CD4-positive, alpha-beta memory T cell (primary cell): ENCODE measurements at places on chromosomes 2 and 18. TPM values are rescaled to one million over a fixed set of nuclear protein-coding genes. Genes with fewer than 3 reads are reported as not detected.

The CNGA3 gene
- total RNA-seq = not detected

DNA sequence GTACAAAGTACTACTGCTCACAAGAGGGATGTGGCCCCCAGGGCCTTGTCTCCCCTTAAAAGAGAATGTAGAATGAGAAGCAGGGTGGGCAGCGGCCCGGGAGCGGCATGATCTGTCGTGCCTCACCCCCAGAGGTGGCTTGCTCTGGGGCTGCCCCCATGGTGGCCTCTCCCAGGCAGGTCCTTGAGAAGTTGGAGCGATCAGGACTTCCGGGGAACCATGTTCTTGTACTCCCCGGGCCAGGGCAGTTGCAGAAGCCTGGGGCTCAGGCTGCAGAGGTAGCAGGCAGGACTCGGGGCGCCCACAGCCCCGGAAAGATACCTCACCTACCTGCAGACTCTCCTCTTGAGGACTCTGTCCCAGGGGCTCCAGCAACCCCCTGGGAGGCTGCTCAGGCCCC is 62.6 kb downstream of the CYP26B1 start:
- no peak for DNase-seq

The FMNL2 gene
- total RNA-seq = 1.6 TPM

The TEKT4 gene
- not detected for total RNA-seq

DNA sequence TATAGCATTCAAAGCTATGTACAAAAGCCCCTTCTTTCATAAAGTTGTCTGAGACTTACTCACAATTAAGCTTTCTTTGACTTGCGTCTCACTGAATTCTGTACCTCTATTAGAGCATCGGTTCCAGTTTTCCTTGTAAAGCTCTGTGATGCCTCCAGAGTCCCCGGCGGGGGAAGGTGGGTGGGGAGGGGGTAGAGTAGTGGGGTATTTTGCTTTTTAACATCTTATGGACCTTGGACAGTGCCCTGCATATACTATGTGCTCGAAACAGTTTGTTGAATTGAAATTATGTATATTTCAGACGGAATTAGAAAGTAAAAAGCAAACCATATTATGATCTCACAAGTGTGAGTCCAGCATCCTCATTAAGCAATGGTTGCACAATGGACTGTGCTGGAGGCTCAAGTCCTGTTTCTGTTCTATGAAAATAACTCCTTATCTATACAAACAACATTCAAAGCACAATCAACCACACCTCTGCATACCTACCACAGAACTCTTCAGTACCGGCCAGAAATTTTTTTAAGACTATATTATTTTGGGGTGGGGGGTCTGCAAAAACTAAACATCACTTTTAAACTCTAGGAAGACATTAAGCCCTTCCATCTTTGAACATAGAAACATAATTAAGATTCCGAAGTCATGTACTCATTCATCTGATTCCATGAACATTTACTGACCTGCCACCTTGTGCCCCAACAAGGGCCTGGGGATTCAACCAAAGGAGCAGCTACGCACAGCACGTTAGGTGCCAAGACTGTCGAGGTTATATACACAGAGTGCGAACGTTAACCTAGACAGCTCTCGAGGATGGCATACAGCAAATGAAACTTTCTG is 908 bp downstream of the STAT1 start:
- no peak for DNase-seq

- no peak for DNase-seq
These were observed 81.9 kb downstream of the SLC66A3 start for GRCh38 chr2:11237122-11237521.

The RNF152 gene
- total RNA-seq = 0.20 TPM

DNA sequence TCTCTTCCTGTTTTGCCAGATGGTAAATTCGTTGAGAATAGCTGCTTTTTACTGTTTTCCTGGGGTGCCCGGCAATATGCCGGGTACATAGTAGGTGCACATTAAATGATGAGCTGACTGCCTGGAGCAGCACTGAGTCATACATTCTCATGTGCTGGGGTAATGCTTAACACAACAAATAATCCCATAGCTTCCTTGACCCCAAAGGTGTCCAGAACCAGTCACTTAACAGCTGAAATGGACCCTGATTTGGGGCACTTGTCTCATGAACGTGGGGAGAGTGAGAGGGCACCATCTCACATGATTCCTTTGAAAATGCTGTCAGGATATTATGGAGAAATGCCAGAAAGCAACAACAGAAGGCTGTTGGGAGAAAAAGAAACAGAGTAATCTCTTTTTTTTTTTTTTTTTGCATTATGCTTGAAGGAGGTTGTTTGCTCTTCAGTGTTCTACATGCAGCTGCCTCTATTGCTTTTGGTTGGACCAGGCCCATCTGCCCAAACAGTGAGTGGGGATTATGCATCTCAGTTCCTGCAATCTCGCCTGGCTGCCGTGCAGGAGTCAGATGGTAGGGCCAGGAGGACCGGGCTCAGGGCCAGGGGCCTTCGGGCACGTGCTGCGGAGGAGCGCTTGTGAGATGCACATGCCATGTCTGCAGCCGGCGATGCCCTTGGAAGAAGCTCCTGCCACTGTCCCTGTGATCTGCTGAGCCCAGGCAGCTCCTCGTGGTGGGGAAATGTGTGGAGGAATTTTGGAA is 162.1 kb downstream of the SH3RF3 start:
- no peak for DNase-seq

- no peak for DNase-seq
These were observed 142.4 kb upstream of the ALPP start for GRCh38 chr2:232236200-232236599.

The TTR gene
- not detected for total RNA-seq

DNA sequence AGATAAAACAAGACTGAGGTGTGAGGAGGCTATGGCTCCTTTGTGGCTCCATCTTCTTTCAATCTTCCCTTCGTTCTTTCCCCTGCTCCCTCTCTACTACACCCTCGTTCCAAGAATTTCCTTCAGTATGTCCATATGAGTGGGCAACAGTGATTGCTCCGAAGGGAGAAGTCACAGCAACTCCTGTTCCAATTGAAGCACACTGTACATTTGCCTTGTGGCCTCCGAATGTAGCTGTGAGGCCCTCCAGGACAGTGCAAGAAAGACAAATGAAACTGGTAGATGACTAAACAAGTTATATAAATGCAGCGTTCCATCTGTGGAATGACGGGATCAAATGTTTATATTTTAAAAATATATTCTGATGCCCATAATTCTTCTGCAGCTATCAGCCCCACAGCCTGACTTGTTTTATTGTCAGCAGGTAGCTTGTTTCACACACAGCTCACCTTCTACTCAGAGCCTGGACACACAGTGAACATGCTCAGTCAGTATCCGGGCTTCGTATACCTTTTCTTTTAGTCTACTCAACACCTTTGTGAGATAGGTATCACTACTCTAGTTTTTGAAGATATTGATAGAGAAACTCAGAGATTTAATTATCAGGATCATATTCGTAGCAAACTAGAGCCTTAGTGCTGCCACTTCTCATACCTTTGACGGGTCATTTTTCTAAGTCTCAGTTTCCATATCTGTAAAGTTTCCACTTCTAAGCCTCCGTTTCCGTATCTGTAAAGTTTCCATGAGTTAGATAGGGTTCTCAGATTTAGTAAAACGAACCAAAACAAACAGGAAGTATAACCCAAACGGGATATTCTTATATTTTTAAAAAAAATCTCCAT is 216.7 kb upstream of the STON1 start:
- peak; percentile 43 for DNase-seq

- no peak for DNase-seq
These were observed 181.0 kb downstream of the TFCP2L1 start for GRCh38 chr2:121103960-121104359.

DNA sequence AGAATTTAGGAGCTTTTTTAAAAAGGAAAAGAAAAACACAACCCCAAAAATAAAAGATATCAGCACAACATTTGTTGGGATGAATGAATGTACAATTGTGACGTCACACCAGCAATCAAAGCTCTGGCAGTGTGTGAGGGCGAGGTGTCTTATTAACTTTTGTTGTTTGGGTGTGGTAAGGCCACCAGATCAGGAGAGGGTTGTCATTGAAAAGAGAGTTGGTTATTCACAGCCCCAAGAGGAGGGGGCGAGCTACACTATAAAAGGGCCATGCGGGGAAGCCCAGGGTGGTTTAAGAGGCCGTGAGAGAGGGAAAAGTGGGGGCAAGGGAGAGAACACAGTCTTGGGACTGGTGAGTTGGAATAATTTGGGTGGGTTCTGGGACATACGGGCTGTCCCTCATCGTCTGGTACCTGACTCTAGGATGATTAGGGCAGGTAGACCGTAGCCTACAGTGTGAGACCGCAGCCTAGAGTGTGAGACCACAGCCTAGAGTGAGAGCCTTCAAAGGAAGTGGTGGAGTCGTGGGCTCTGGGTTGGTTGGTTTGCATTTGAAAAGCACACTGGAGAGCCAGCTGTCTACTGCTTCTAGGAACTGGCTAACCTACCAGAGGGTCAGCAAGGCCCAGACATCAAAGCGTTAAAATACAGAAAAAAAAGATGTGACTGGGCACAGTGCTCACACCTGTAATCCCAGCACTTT is 128.4 kb downstream of the INO80D start:
- no peak for DNase-seq

The SP9 gene
- total RNA-seq = not detected

DNA sequence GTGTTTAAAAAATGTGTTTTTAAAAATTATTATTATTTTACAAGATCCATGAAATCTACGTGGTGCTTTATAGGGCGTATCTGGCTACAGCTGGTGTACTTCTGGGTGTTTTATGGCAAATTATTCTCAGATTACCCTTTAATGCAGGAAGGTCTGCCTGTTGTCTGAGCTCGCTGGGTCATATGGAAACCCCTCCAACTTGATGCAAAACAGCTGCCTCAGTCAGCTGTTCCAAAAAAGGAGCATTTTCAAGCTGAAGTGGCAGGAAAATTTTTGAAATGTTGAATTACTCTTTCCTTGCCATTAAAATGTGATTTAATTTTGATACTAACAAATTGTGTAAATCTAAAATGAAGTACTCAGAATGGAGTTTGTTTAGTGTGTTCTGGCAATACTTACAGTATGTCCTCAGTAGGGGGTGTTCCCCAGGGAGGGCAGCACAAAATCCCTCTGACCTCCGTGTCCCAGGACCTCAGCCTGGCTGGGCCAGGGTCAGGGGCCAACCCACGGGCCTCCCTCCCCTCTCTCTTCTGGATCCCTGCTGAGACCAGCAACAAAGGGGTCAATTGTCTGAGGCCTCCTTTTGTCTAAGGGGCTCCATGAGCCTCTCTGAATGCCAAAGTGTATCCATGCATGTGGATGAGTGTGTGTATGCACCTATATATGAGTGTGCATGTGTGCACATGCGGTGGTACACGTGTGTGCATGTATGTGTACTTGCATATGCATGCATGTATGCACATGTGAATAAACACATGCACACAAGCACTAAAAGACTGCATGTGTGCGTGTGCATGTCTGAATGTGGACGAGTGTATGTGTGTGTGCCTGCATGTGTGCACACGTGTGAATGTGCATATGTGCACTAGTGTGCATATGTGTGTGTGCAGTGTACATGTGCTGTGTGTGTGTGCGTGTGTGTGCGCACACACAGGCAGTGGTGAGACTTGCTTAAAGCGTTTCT is 105.4 kb downstream of the ACOXL start:
- DNase-seq = no peak

- no peak for DNase-seq
These were observed 237.0 kb downstream of the HNMT start for GRCh38 chr2:138201286-138201685.

The MAL gene
- total RNA-seq = 108 TPM

- no peak for DNase-seq
These were observed 67.9 kb downstream of the PPP4R1 start for GRCh38 chr18:9546468-9546867.

GRCh38 chr2:53877556-53877955 is 17.8 kb upstream of the GPR75 start:
- DNase-seq = no peak

GRCh38 chr2:100877555-100877954 is 57.6 kb downstream of the NPAS2 start:
- DNase-seq = no peak

The ZNF804A gene
- not detected for total RNA-seq

DNA sequence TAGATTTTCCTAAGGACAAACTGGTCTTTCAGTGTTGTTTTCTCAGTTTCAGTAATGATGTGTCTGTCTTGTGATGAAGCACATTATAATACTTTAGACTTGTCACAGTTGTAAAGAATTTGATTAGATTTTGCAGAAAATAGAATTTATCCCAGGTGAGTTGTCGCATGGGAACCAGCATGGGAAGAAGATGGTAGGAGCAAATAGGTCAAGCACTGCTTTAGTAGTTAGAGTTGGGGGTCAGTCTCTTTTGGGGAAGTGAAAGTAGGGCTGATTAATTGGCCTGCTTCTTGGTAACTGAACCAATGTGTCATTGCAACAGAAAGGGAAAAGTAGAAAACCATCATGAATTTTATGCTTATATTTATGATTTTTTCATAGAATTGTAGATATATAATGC is 153.2 kb upstream of the MYO3B start:
- DNase-seq = no peak
